Stimulated activated CD4-positive, alpha-beta T cell treated with anti-CD3 and anti-CD28 coated beads, Interleukin-1b, Interleukin-23, amount 100 ng/mL, for 48 hours (primary cell): ENCODE measurements at places on chromosomes 12 and 14.

- DNase-seq, result no peak
These were observed 15.1 kb downstream of the MGST1 start for GRCh38 chr12:16362550-16362949.

GRCh38 chr12:96047229-96048211 is 12.1 kb upstream of the LTA4H start:
- no peak for DNase-seq

- no peak for DNase-seq
These were observed 106.9 kb upstream of the OR4E1 start for GRCh38 chr14:21780429-21781084.

GRCh38 chr14:22271838-22272799 is 316.9 kb downstream of the DAD1 start:
- DNase-seq, result no peak

- DNase-seq, result no peak
These were observed 4.5 kb upstream of the GMFB start for GRCh38 chr14:54493293-54493692.

DNA sequence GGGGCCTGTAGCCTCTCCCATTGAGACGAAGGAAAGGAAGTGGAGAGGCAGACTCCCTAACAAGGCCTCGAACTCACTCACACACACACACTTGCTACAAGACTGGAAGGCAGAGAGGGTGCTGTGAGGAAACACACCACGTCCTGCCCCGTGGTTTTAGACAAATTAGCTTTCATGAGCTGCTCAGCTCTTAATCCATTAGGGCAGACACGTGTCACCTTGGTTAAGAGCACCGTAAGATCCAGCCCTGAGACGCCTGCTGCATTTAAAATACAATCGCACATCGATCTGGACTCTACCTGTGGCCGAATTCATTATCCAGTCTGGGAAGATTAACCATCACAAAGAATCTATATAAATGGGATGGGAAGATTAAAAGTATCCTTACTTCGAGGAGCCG is 72.0 kb downstream of the RIMBP2 start:
- DNase-seq, result no peak
